ENCODE measurements at places on chromosomes 16 and 17.

DNA sequence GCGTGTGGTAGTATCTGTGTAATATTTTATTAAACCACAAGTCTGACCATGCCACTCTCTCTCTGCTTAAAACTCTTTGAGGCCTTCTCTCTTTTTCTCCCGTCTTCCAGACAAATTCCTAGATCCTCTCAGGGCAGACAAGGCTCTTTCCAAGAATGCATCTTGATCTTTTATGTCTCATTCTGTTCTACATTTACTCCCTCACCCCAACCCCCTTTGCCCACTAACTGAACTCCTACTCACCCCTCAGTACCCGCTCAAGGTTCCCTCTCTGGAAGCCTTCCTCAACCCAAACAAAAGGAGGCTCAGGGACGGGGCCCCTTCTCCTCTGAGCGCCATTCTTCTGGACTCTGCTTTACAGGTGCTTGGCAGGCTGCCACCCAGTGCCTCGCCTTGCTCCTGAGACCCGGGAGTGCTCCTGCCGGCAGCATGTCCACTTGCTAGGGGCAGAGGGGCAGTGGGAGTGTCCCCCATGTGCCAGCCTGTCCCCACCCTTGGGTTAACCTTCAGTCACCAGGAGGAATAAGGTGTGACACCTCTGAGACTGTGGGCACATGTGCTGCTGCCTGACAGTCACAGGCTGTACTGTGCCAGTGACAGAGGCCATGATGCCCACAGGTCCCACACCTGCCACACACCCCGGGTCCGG is 9.2 kb downstream of the SLC13A2 start:
- no peak for DNase-seq

GRCh38 chr17:72193391-72194106 is 72.7 kb downstream of the SOX9 start:
- no peak for DNase-seq

GRCh38 chr16:50368410-50369132 is at the start of gene BRD7:
BRD7 (minus strand) TSS chr16:50368988; CDS start chr16:50368774, 214 bp downstream.
- peak; percentile 74 for DNase-seq

- DNase-seq, result no peak
These were observed 17.4 kb upstream of the COL1A1 start for GRCh38 chr17:50218771-50219315.

DNA sequence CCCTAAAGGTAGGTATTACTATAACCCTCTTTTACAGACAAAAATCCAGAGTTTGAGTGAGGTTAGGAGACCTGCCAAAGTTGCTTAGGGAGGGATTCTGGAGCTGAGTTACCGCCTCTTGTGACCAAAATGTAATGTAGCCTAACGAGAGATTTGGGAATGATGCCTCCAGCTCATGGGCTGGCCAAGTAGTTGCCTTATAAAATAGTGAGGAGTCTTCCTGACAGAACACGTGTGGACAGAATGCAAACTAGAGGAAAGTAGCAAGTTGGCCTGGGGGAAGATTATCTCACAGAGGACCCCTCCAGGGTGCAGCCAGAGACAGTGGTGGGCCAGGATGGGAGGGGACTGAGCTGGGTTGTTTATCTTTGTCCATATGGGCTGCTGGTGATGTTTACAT is 543.7 kb upstream of the CDH11 start:
- DNase-seq, result no peak

DNA sequence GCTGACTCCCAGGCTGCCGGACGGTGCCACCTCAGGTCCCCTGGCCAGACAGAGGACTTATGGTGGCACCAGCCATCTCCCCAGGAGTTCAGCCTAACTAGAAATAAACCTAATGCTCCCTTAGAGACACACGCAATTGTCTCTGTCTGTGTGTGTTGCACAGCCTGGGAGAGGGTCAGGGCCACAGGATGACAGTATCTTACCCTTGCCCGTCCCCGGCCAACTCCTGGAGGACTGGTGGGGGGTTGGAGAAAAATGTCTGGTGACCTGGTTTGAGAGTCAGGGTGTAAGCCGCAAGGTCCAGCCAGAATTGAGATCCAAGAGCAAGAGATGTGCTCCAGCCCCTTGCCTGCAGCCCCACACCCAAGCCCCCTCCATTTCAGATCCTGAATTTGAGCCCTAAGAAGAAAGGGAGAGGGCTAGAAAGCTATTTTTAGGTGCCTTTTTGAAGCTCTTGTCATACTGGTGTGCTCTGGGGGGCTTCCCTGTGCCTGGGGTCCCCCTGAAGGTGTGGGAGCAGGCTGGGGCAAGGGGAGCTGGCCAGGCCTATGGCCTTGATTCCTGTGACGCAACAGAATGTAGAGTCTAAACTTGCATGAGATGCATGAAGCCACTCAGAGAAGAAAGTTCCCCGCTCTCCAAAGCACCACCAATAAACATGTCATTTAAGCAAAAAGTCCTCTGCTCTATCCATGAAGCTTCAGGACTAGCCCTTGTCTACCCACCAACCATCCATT is 12.9 kb downstream of the ZNF319 start:
- no peak for DNase-seq

- DNase-seq, result no peak
These were observed 561 bp downstream of the AXIN1 start for GRCh38 chr16:351804-352520.

DNA sequence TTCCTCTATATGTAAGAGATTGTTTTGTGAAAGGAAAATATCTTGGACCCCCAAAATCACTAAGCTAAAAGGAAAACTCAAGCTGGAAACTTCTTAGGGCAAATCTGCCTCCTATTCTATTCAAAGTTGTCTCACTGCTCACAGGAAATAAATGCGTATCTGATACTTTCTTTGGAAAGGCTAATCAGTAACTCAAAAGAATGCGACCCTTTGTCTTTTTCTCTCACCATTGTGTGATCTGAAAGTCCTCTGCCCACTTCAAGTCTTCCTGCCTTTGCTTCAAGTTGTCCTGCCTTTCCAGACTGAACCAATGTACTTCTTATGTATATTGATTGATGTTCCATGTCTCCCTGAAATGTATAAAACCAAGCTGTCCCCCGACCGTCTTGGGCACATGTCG is 157.3 kb downstream of the KIF2B start:
- no peak for DNase-seq

DNA sequence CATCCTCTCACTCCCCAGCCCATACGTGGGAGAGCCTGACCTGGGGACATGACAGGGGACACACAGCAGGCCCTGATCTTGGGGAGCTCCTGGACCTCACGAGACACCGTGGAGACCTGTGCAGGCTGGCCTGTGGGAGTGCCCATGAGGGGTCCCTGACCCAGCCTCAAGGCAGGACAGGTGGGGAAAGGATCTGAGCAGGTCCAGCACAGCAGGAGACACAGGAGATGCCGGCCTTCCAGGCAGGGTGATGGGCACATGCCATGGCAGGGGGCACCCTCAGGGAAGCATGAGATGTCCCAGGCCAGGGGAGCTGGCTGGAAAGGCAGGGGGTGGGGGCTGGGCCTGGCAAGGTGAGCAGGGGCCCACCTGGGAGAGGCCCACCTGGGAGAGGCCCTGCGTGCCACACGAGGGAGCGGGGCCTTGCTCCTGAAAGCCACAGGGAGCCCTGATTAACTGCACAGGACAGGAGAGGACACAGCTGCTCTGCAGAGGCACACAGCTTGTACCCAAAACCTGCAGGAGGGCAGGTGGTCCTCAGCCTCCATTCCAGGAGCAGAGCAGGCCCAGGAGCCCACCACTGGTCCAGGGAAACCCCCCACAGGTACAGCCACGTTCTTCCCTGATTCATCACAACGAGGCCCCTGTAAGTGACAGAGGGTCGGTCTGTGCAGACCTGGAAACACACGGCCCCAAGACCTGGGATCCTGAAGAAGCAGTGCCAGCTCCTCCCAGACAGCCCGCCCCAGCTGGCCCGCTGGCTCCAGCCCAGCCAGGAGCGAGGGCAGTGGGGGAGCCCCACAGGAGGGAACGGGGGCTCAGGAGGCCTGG is 26.6 kb upstream of the KRT17 start:
- no peak for DNase-seq

DNA sequence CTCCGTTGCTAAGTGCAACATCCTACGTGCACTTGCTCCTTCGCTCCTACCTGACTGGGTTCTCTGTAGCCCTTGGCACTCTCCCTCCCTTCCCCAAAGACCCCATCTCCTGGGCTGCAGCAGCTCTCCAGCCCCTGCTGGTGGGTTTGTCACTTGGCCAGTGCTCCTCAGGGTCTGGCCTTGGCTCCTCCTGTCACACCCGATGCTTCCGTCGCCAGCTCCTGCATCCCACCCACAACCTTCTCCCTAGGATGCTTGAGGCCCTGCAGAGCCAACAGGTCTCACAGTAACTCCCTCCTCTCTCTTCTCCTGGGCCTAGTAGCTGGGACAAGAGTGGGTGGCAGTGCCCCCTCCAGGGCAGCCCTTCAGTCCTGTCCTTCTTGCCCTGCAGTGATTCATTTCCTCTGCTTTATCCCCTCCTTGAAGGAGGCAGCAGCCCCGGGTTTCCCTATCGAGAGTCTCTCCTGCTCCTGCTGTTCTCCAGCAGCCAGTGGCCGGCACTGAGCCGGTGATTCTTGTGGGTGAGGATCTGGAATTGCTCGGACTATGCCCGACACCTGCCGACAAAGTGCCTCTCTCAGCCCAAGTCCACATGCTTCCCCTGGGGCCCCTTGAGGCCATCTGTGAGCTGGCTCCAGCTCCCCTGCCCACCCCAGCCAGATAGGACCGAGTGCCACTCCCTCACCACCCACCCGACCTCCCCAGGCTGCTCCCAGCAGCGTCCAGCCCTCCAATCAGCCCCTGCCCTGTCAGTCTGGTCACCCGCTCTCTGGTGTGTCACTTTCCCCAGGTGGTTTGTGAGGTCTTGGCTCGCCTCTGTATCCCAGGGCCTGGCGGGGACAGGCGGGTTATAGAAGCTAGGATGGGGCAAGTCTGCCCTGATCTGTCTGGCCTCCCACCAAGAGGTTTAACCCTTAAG is 3.8 kb downstream of the LITAFD start:
- no peak for DNase-seq

DNA sequence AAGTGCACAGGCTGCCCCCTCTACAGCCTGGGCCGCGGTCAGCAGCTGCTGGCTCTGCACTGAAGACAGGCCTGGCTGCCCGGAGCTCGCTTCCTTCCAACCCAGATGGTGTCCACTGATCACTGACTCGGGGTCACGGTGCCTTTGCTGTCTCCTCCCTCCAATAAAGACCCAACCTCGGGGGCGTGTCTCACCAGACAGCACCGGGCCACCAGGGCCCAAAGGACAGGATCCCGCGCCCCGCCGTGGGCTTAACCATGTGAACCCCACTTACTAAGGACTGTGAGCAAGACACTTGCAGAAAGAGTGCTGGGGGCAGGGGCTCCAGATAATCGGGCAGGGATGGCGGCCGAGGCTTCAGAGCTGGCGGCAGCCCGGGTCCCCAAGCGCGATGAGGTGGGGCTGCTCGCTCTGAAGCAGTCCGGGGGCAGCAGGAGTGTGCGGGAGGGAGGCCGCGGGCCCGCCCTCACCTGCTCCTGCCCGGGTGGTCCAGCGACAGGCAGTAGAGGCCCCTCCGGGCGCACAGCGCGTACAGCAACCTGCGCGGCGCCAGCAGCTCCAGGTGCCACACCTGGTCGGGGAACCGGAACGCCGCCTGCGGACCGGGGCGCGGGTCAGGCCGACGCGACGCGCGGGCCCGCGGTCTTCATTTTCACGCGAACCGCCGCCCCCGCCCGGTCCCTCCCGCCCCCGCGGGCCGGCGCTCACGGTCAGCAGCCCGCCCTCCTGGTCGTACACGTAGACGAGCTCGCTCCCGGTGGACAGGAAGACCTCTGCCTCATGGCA is 502 bp downstream of the FAAP100 start:
- no peak for DNase-seq

GRCh38 chr17:39648616-39649366 is 11.8 kb downstream of the STARD3 start:
- DNase-seq, result no peak

DNA sequence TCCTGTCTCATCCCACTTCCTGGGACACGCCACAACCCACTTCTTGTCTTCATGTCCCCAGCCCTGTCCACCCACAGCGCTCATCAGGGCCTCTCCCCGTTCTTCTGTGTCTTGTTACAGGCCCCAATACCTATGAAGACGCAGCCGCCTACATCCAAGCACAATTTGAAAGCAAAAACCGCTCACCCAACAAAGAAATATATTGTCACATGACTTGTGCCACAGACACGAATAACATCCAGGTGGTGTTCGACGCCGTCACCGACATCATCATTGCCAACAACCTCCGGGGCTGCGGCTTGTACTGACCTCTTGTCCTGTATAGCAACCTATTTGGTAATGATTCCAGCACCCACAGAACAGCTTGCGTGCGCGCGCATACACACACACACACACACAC is 70.6 kb downstream of the AMFR start:
- no peak for DNase-seq

DNA sequence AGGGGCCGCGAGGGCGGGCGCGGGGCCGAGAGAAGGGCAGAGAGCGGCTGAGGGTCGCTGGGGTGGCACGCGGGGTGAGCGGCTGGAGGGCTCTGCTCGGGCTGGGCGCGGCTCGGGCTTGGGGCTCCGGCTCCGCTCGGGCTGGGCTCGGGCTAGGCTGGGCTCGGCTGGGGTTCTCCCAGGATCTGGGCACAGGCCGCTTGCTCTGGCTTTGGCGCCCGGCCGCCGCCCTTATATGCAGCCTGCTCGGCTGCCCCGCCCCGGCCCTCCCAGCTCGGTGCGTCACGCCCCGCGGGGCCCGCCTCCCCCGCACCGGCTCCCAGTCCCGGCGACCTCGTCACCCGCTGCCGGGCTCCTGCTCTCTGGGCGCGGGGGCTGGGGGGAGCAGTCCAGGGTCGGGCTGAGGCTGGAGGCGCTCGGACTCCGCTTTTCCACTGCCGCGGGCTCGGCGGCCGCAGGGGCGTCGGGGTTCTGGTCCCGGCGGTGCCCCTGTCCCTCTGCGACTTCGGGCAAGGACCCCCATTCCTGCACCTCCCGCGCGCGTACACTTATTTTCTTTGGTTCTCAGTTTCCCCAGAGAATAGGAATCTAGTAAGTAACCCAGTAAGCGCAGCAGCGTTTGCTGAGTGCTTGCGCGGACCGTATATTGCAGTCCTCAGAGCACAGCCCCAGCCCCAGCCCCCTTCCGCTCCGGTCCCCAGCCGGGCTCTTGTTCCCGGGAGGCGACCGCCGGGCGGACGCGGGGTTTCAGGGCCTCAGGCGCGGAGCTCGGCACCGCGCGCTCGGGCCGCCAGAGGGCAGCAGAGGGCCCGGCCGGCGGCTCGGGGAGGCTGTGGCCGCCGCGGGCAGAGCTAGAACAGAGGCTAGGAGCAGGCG is at the start of gene RASD1:
RASD1 (minus strand) TSS at position 207 of the 876 bp plus-strand sequence. CDS start 214 bp downstream, outside the sequence.
- DNase-seq, result peak; percentile 66
